ENCODE measurements at places on chromosomes 5 and 9. TPM values are rescaled to one million over a fixed set of nuclear protein-coding genes. Genes with fewer than 3 reads are reported as not detected.
A peak's percentile ranks its signal among the peaks of the same experiment; 100 is the strongest.

DNA sequence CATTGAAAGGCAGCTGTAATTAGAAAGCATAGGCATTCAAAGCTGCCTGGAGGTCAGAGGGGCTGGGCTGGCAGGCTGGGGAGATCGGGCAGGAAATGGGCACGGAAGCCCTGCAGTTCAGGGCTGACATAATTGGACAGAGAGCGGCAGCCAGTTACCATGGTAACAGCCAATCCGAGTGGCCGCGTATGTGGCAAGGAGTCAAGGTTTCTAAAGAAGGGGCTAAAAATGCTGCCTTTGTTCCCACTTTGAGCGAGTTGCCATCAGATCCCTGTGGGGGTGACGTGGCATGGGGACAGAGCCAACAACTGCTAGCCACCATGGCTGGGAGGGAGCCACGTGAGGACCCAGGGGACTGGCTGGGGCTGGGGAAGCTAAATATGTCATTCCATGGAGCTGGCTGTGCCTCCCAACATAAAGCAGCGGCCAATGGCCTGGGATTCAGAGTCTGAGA, 44.7 kb upstream of the NDFIP1 start:
- DNase-seq: no peak

DNA sequence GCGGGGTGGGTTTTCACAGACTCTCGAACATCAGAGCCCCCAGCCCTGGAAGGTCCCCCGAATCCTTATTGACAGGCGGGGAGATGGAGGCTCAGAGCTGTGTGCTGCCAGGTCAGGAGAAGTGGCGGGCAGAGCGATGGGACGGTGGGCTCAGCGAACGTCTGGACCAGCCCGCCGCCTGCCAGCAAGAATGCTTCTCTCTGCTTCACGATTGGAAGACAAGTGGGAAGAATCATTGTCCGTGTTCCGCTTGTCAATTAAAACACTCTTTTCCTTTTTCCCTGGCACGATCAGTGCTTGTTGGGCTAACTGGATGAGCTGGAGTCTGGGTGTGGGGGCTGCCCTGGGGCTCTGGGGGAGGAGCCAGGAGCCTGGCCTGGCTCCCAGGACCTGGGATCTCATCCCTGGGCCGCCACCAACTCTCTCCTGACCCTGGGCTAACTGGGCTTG, 1.6 kb downstream of the COL5A1 start:
- no peak for DNase-seq

- no peak for DNase-seq
These were observed 10.4 kb downstream of the ZNF189 start for GRCh38 chr9:101409079-101409477.

DNA sequence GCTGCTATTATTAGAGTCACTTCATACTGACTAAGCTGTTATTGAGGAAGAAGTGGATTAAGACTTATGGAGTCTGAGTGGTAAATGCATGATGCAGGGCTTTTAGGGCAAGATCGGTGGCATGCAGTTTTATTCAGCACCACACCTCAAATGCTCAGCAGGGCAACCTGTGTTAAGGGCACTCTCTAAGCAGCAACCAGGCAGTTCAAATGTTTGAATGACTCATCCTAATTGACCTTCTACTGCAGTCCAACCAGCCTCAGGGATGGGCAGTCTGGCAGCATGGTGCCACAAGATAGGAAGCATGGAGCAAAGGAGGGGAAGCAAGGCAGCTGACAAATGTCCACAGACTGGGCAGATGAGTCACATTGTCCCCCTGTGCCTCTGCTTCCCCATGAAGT, 80.2 kb upstream of the MIER3 start:
- DNase-seq: peak; percentile 95

- DNase-seq: peak; percentile 33
These were observed 72.6 kb downstream of the PIK3R1 start for GRCh38 chr5:68287976-68288706.

- no peak for DNase-seq
These were observed 76.2 kb upstream of the ZFAND5 start for GRCh38 chr9:72440992-72441847.

DNA sequence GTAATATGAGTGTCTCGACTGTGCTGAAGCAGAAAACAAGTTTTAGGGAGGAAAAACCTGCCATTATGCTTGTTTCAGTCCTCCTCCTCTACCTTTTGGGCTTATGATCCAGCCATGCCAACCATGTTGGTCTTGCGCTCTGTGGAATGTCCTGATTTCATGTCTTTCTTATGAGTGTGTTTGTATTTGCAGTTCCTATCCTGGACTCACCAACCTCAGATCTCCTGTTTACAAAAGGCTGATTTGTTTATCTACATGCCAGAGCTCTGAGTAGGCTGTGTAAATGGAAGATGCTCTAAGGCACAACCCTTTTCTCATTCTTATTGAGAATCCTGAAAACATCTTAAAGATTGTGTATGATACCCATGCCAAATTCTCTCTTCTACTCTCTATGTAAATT, 138.6 kb downstream of the ARHGEF28 start:
- DNase-seq: peak; percentile 42

- no peak for DNase-seq
These were observed 434.9 kb upstream of the SMARCA2 start for GRCh38 chr9:1580215-1580614.

DNA sequence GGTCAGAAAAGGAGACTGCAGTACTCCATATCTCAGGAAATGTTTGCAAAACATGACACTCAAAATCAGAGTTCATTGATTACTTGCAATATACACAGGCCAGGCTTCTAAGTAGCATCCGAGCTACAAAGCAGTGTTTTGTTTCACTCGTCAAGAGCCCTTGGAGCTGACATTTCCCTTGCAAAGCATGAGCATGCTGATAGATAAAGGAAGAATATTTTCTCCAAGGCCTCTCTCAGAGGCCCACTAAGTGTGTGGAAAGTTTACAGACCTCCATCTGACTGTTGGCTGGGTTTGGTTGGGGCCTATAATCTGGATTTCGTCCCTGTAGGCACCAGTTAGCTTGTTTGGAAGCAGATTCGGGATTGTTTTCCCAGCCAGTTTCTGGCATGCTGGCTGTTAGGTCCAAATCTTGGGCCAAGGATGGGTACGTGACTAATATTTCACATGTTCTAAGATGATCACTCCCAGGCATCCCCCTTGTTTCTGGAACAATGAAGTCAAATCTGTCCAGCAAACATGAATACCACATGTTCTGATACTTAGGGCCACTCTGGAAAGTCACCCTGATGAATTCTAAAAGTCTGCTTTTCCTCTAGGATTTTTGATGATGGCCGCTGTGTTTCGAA, 161.3 kb downstream of the RFK start:
- DNase-seq: no peak

- DNase-seq: no peak
These were observed 96.0 kb downstream of the LIX1 start for GRCh38 chr5:97046270-97046982.

- no peak for DNase-seq
These were observed 174.0 kb downstream of the TMC1 start for GRCh38 chr9:72695365-72695764.

GRCh38 chr5:145056800-145057199, 778.3 kb downstream of the PRELID2 start:
- no peak for DNase-seq

DNA sequence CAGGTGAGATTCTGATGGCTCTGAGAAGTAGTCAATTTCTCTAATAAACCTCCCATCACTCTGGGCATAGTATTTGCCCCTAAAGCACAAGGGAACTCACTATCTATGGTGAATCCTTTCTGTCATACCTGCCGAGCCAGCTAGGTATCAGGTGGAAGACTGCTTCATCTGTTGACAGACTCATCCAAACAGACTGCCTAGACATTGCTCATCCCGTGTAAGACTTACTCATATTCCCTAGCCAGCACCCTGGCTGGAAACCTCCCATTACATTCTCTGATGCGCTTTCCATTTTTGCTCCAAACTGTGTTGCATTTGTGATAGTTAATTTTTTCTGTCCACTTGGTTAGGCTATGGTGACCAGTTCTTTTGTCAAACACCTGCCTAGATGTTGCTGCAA, 595.9 kb downstream of the DNAH5 start:
- DNase-seq: no peak

DNA sequence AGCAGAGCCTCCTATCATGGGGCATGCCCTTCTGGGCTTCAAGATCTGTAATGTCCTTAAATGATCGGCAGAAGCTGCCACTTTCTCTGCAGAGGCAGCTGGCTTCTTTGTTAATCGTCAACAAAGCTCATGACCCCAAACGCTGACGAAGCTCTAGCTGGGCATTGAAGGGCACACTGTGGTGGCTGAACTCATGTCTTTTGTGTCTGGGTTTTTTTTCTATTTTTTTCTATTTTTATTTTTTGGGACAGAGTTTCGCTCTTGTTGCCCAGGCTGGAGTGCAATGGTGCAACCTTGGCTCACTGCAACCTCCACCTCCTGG, 65.2 kb upstream of the ASS1 start:
- no peak for DNase-seq

GRCh38 chr9:136646827-136647711, 15.6 kb upstream of the EGFL7 start:
- no peak for DNase-seq

GRCh38 chr5:169649486-169649885, 12.4 kb downstream of the DOCK2 start:
- DNase-seq: no peak

- DNase-seq: no peak
These were observed 231.3 kb downstream of the ATPSCKMT start for GRCh38 chr5:10018201-10019069.

DNA sequence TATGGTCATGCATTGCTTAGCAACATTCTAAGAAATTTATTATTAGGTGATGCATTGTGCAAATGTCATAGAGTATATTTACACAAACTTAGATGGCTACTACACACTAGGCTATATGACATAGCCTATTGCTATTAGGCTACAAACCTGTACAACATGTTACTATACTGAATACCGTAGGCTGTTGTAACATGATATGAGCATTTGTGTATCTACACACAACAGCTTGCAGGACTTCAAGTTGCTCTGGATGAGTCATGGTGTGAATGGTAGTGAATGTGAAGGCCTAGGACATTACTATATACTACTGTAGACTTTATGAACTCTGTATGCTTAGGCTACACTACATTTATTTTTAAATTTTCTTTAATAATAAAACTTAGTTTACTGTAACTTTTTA, 107.2 kb upstream of the MAMDC2 start:
- DNase-seq: no peak

- DNase-seq: no peak
These were observed 345.9 kb upstream of the RPS23 start for GRCh38 chr5:82624062-82624461.

DNA sequence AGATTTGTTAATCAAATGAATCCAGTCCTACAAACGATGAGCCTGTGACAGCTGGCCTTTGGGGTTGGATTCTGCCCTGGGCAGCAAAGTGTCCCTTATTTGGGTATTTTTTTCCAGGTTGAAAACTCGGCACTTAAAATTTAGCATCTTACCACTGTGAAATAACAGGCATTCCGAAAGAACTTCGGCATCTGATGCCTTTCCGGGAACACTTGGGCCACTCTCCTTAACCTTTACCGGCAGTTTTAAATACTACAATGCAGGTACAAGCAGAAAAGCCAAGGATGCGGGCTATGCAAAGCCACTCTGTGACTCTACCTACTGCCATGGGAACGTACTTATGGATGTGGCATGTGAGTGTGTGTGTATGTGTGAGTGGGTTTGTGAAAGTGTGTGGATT, 1.0 kb upstream of the RASGRF2 start:
- no peak for DNase-seq

DNA sequence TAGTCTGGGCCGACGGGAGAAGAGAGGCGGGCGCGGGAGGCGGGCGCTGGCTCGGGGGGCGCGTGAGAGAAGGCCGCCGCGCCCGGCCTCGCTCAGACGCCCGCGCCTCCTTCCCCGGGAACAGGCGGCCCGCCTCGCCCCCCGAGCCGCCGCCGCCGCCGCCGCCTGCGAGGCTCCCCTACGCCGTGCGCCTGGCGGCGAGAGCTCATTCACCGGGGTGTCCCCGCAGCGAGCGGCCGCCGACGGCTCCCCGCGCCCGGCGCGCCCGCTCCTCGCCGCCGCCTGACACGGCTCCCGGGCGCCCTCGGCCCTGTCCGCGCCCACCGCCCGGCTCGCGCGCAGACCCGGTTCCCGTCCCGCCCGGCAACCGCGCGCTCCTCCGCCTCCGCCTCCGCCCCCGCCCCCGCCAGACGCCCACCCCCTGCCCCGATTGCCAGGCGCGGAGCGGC, at the start of gene GNAQ:
Gene GNAQ (minus strand): TSS at position 368 of the 449 bp plus-strand sequence. CDS start 576 bp downstream, outside the sequence.
- no peak for DNase-seq

DNA sequence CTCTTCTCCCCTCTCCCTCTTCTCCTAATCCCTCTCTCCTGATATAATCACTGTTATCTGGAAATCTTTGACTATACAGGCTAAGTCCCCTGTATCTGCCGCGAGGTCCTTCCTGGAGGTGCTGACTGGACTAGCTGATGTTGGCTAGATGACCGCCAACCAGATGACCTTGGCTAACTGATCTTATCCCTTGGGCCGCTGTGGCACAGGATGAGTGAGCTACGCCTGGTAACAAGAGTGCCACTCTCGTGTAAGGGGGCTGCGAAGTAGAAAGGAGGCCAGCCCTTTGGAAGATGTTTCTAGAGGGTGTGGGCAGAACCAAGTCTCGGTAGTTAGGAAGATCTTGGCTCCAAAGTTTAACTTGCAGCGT, 345 bp upstream of the PRRC1 start:
- DNase-seq: no peak

DNA sequence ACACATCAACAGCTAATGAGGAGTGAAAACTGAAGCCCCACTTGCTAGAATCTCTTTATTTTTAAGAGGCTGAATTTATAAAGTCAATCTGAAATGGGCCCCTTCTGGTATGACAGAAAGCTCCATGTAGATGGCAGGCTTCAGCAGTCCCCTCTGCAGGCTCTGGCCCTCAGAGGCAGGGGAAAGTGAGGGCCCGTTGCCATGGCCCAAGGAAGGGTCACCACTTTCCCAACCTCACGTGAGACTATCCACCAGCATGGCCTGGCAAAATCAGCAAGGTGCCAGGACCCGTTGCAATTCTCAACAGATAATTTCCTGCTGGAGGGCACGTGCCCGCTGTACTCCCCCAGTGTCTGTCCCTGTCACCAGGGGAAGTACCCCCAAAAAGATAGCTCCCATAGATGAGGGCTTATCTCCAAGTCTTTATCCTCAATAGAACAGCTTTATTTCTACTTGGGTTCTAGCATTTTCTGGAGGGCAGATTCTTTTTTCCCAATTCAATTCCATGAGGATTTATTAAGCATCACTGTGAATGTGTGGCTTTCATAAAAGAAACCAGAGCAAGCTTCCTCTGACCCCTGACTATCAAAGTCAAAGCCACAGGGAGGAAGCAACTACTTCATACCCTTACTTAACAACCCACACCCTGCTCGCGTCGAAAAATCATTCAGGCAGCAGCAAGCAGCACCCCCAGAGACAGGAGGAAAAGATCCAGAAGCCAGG, 85.4 kb upstream of the FSTL4 start:
- DNase-seq: no peak

The NR4A3 gene
- not detected for total RNA-seq

The F2R gene
- 3.9 TPM for total RNA-seq

The PIP5K1B gene
- not detected for total RNA-seq

The DPYSL3 gene
- 0.40 TPM for total RNA-seq

The GSN gene
- 135 TPM for total RNA-seq

The FST gene
- total RNA-seq: 0.63 TPM

The GRIN3A gene
- not detected for total RNA-seq

The EIF4E1B gene
- total RNA-seq: not detected

The SLC6A18 gene
- total RNA-seq: not detected

The ROPN1L gene
- 7.1 TPM for total RNA-seq

The SLC36A3 gene
- not detected for total RNA-seq
